DMS53 (cell line): ENCODE measurements at places on chromosomes 4 and X.
A peak's percentile ranks its signal among the peaks of the same experiment; 100 is the strongest.

DNA sequence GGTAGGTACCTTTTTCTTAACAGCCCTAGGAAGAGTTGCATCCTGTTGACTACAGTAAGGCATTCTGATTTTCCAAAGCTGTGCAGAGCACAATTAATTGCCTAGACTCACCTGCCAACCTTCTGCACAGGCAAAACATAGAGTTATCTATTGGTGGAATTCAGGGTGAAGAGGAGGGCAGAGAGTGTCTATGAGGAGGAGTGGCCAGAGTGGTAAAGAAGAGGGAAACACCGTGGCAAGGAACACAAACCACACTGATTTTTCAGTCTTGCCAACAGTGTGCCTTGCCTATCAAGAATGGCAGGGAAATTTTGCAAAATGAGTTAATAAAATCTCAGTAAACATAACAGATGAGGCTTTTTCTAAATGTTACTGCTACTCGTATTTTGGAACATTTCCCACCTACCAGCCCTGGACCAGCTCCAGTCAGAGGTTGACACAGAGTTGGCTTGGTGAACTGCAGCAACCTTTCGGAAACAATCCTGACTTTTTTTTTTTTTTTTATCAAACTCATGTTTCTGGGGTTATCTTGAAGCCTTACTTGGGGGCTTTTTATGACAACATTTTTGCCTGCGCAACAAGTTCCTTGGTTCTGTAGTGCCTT lies 67.9 kb upstream of the CAPN6 start:
- DNase-seq, result no peak

DNA sequence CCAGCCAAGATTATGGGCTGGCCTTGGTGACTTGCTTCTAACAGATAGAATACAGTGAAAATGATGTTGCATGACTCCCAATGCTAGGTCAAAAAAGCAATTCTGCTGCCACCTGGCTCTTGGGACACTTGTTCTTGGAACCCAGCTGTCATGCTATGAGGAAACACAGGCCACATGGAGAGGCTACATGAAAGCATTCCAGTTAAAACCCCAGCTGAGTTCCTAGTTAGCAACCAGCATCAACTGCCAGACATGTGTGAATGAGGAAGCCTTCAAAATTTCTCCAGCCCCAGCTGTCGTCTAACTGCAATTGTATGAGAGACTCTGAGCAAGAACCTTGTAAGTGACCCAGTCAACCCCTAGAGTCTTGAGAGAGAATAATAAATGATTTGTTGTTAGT lies 105.2 kb upstream of the FGF16 start:
- no peak for DNase-seq

DNA sequence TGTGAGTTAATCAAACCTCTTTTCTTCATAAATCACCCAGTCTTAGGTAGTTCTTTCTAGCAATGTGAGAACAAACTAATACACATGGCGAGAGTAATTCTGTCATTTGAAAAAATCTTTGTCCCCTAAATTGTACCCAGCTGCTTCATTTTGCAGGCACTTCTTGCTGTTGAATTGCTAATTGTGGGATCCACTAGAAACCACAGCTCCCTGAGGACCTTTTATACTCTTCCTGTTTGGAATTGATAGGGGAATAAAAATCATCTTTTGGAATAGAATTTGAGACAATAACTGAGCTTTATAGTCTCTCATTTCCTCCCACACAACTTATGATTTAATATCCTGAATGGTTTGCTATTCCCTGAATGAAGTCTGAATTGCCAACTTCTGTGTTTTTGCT lies 170.2 kb downstream of the PACRGL start:
- DNase-seq, result no peak

- DNase-seq, result peak; percentile 67
Observed at GRCh38 chr4:7630568-7631287, 196.0 kb upstream of the PSAPL1 start.

GRCh38 chr4:116059361-116059760 lies 945.9 kb upstream of the NDST4 start:
- DNase-seq, result no peak

- DNase-seq, result no peak
Observed at GRCh38 chr4:7944599-7945220, 5.0 kb upstream of the AFAP1 start.

DNA sequence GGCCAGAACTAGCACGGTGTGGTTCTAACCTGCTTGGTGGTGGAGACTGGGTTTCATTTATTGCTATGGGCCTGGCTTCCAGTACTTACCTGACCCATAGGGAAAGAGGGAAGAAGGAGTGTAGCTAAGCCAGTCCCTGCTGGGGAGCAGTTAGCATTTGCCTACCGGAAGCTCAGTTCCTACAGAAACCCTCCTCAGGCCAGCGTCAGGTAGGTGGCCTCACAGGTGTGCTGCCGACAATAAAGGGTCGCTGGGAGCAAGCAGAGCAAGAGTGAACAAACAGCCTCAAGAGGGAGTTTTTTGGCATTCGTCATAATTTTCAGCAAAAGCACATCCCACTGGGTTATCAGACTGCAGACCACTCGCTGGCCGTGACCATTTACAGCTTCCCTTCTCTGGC lies 740.6 kb upstream of the TENM3 start:
- DNase-seq, result no peak

GRCh38 chr4:1209821-1210220 lies 37.4 kb upstream of the SPON2 start:
- no peak for DNase-seq

DNA sequence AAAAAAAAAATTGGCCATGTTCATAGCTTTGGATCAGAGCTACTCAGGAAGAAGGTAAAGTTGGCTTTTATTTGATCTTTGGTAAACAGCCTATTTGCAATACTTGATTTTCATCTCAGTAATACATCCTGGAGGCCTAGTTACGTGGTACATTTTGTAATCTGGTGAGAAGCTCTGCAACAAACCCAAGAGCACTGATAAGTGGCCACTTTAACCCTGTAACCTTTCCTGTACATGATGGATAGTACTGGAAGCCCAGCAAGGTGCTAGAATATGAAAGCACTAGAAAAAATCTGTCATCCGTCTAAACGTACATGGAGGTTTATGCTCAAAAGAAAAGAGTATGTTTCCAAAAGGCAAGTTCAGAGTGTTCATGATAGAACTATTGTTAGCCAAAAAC lies 88.3 kb upstream of the BMP2K start:
- DNase-seq, result no peak

GRCh38 chrX:55451141-55451540 lies 786 bp upstream of the MAGEH1 start:
- peak; percentile 10 for DNase-seq

- DNase-seq, result peak; percentile 9
Observed at GRCh38 chrX:20712811-20713210, 446.1 kb upstream of the RPS6KA3 start.

DNA sequence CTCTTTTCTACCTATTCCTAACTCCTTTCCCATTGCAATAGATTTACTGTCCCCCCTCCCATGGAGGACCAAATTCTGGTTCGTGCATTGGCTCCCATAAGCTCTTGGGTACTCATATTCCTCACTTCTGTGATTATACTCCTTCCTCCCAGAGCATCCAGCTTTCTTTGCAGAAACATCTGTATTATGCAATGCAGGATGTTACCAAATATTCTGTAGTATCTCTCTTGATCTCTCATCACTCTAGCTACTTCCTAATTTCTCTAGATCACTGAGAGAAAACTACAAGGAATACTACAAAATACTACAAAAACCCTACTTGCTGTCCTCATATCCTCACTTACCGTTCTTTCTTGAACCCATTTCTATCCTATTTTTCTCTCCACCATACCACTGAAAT lies 395.9 kb upstream of the HS3ST1 start:
- no peak for DNase-seq

- no peak for DNase-seq
Observed at GRCh38 chr4:83191026-83191425, 76.5 kb upstream of the PLAC8 start.

- no peak for DNase-seq
Observed at GRCh38 chr4:60737858-60738257, 462.3 kb upstream of the ADGRL3 start.

DNA sequence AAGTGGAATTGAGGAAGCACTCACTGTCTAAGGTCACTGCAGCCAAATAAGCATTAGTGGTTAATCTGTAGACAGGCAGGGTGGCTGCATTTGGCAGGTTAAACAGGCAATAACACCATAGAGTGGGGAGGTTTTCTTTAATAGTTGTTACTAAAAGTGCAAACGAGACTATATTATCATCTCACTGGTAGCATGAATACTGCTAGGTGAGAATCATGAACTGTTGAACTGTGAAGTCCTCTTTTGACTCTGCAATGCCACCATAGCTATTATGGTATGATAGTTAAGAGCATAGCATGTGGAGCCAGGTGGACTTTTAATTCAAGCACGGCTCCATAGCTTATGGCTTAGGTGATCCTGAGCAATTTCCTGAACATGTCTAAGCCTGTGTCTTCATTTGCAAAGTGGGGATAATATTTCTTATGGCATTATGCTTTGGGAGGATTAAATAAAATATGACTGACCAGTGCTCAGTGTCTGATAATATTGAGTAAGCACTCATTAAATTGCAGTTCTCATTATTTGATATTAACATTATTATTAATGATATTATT lies 235.6 kb upstream of the HHIP start:
- no peak for DNase-seq

DNA sequence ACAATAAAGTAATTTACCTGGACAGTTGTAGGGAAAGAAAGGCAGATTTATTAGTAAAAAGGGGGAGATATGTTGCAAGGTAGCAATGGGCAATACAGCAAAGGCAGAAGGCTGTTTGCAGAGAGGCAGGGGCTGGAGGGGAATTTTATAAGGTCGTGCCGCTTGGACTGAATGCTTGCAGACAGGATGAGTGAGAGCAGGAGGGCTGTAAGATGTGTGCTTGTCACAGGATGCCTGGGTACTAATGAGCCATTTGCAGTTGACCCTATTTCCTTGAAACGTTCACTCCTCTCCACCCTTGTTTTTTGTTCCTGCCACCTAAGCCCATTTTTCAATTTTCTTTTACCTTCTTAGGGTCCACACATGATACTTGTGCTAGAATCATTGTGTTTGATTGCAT lies 214.7 kb downstream of the TRAM1L1 start:
- DNase-seq, result no peak

DNA sequence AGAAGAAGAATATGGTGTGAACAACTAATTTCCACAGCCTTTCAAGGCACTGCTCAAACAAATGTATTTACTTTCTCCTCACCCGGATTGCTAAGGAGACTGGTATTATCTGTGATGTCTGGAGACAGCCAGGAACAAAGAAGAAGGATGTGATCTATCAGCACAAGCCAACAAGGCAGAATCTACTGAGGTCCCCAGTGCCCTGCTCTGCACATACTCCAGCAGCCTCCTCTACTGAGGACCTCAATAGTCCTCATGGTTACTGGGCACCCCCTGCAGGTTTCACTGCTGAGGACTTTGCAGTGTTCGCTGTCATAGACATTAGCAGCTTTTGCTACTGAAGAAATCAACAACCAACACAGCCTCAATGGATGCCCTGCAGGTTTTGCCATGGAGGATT lies 930.1 kb downstream of the ADGRL3 start:
- DNase-seq, result peak; percentile 70

DNA sequence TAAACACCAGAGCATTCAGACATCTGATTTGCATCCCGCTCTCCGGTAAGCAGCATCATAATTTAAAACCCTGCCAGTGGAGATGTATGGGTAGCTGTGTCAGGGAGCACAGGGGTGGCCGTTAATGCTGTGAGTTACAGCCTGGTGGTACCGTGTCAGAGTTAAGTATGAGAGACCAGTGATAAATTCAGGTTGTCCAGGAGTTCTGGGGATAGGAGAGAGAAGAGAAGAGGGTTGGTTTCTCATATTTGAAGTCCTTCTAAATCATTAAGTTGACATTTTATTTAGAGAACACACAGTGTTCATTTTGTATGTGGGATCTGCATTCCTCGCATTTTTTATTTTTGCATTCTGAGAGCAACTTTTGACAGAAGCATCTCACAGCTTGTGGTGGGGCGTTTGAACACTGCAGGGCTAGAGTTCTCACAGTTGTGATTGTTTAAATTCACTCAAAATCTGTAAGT lies 157.6 kb downstream of the DCLK2 start:
- DNase-seq, result no peak

DNA sequence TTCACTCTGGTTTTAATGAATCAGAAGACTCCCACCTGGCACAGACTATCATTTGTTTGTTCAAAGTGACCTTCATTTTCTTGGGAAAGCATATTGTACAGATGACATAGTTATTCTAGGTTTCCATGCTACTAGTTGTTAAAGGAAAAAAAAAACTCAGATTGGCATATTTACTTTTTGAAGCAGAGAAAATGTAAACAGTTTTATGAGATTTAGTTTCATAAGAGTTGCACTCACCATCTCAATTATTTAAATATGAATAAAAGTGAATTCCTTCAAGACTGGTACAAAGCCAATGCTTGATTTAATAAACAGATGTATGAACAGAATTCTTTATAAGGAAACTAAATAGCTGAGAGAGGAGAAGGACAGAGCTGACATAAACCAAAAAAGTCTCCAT lies 280.3 kb upstream of the UGT8 start:
- peak; percentile 21 for DNase-seq

GRCh38 chrX:21940356-21940829 lies at the start of gene SMS:
TSS of gene SMS (plus strand) at chrX:21940709. CDS start at chrX:21940825, 116 bp downstream.
- peak; percentile 91 for DNase-seq

- DNase-seq, result no peak
Observed at GRCh38 chr4:152606753-152607152, 70.9 kb upstream of the FBXW7 start.
